Colonic mucosa (tissue), 4 donors: ENCODE measurements at places on chromosomes 16 and 17.

GRCh38 chr17:29855686-29856085 lies 74.3 kb downstream of the SSH2 start:
- DNase-seq: no peak

GRCh38 chr17:34634551-34635160 lies 55.3 kb downstream of the TMEM132E start:
- no peak for DNase-seq

DNA sequence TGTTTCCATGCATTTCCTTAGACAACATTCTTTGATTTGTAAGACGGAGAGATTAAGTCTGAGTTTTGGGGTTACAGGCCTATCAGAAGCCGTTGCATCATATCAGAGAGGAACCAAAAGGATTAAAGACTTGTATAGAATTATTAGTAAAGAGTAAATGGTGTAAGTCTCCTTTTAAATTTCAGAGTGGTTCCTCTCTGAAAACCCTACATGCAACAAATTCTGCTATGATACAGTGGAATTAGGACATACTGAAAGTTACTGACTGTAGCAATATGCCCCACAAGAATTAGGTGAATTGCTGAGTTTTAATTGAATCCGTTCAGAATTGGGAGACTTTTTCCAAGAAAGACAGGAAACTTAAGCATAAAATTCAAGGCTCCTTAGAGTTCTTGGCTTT lies 221.6 kb downstream of the FTO start:
- no peak for DNase-seq

DNA sequence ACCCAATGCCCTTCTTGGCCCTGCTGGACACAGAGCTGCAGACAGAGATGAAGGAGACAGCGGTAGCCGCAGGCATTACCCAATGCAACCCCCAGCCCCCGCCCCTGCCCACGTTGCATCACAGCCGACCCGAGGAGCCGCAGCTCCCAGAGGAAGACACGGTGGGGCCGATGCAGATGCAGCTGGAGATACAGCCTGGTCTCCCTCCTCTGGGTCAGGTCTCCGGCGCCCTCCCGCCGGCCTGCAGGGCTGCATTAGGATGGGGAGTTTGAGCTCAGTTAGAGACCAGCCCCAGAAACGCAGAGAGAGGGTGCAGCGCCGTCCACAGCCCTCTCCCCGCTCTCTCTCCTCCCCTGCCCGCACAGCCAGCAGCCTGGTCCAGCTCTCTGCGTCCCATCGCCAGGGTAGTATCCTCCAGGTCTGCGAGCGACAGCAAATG lies 19.4 kb upstream of the UBE2I start:
- DNase-seq: no peak

DNA sequence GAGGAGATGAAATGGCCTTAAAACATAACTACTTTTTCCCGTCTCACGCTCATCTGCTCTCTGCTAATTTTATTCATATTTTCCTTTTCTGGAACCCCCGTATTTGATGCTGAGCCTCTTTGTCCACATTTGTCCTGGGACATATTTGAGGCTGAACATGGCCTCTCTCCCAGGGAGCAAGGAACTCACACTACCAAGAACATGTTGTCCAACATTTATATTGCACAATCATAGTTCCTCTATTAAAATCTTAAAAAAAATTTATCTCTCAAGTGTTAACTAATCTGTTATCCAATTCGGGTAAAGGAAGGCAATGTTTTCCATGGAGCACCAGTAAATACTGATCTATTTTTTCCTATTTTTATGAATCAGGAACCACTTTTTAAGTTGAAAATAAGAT lies 60.2 kb downstream of the CMC2 start:
- no peak for DNase-seq

GRCh38 chr17:51427323-51427811 lies 167.0 kb downstream of the UTP18 start:
- DNase-seq: no peak

DNA sequence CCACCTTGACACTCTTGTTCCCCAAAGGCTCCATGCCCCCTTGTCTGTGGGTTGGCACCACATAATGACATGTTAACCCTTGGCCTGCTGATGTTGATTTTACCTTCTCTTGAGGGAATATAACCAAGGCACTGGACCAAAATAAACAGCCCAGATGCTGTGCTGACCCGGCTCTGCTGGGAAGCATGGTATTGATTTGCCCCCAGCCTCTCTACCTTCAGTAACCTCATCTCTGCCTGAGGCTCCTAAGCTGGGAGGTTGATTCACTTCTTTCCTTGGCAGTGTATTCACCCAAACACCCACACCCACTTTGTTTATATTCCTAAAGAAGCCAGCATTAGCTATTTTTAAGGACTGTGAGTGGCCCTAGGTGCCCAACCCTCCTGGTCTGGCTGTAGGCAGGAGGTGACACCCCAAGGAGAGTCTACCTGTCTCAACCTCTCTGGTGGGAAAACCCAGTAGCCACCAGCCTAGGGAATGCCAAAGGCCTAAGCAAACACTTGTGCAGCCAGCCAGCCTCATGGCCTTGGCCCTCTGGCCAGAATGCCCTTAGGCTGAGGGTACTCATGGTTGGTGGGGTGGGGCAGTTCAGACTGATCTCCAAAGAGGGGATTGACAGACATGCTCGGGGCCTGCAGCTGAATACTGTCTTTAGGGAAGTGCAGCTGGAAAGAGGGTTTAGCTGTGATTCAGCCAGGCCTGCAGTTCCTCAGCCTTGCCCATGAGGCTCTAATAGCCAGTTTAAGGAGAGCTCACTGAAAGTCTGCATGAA lies 42.7 kb downstream of the GNAO1 start:
- DNase-seq: no peak

DNA sequence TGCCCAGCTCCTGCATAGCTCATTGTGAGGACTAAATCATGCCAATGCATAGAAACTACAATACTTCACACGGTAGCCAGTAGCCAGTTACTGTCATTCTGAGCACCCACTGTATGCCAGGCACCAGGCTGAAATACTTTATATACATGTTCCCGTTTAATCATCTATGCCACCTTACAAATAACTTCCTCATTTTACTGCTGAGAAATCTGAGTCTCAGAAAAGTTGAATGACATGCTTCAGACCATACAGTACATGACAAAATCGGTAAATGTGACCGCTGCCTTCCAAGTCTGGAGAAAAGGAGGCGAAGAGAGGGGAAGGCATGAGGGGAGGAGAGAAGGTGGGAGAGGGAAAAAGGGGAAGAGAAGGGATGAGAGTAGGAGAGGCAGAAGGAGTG lies 9.2 kb upstream of the TLCD3B start:
- DNase-seq: no peak

DNA sequence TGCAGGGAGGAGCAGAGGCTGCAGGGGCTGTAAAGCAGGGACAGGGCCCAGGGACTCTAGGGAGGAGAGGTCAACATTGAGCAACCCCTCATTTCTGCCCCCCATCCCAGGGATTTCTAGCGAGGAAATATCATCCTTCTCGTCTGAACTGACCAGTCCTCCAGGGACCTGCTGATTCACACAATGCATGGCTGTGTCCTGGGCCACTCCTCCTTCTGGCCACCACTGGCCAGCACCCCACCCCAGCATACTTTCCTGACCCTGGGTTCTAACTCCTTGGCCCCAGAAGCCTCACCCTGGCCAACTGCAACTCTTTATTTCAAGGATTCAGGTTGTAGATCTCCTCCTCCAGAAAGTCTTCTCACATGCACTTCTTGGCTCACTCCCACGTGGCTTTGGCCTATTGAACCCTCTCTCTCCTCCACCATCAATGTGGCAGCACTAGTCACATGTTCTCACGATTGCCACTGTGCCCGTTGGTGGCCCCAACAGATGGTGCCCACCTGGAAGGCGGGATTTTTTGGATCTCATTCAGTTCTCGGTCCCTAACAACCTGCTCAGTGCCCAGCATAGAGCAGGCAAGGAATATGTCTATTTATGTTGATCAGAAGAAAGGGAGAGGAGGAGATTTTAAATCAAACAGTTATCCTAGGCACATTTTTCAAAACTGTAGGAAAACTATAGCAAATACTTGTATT lies 41.5 kb downstream of the CUEDC1 start:
- no peak for DNase-seq

- no peak for DNase-seq
Observed at GRCh38 chr17:47728214-47728877, 4.7 kb upstream of the TBX21 start.

DNA sequence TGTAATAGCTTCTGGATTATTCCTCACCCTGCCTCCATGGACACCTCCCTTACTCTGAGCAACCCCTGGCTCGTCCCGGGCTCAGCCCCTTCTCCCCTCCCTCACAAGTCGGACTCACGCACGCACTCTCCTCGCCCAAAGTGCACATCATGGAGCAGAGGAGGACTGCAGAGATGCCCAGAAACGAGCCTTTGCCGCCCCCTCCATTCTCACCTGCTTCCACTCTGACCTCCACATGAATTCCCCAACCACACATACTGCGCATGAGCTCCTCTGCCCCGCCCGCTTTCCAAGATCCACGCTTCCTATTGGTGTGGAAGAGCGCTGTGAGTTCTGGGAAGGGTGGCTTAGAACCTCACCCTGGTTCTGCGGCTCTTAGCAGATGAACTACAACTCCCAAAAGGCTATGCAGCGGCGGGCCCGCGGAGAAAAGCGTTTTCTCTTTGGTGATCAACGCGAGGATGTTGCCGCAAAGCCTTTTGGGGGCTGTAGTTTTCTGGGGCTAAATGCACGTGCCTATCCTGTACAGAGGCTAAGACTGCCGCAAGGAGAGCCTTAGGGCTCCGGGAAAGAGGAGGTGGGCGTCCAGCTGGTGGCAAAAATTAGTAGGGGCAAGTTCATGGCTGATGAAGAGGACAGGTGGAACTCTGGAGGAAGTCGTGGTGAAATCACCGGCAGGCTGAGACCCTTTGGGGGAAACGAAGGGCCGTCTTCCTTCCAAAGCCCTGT lies at the start of gene PHB1:
PHB1 (minus strand) TSS at position 261 of the 729 bp plus-strand sequence. CDS start 1,618 bp downstream, outside the sequence.
- peak; percentile 98 for DNase-seq

- no peak for DNase-seq
Observed at GRCh38 chr17:18235743-18236256, 10.4 kb downstream of the LLGL1 start.

DNA sequence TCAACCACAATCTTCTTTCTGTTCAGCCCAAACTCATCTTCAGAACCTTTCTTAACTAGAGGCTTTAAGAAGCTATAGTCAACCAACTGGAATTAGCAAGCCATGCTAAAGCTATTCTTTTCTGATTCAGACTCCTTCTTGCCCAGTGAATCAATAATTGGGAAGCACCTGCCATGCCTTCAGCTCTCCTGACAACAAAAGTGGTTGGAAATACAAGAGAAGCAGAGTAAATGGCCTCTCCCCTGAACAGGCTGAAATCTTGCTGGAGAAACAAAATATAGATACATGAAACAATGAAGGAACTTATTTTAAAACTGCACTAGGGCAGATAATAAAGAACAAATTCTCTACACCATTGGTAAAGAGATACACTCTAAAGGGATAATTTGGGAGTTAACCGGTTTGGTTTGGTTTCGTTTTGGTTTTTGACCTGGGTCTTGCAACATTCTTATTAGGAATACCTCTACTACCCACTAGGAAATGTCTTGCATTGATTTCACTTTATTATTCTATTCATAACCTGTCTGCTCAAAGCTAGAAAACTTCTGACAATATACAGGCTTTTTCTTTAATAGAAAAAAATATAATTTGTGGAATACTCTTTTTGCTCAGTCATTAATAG lies 173.6 kb upstream of the DYNLRB2 start:
- no peak for DNase-seq

DNA sequence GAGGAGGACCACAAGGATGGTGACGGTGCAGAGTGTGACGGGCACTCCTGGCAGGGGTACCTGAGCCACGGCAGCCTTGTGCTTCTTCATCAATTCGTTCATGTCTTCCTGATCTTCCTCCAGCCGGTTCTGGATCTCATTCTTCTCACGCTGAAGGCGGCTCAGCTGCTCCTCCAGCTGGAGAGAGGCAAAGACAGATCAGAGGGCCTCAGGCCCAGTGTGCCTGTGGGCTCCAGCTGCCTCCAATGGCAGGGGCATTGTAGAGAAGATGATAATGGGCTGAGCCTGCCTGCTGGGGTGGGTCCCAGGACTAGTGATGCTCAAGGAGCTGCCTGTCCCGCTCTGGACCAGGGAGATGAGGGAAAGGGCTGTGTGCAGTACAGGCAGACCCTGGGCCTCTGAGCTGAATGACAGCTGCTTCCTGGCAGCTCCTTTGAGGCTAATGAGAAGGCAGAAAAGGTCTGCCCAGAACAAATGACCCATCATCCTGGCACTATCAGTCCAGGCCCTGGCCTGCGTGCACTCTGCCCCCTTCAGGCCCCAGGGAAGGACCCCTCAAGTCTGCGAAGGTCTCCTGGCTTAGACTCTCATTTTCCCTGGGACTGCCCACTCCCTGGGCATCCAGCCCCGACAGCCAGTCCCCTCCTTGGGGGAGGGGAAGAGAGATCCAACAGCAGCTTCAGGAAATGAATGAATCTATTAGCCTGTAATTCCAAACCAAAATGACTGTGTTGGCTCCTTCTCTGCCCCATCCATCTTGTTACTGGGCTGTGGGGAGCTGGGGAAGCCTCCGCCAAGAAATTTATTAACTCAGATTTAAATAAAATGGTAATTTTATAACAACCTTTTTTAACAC lies 48.0 kb downstream of the PIPOX start:
- no peak for DNase-seq

GRCh38 chr17:2849327-2849670 lies 53.1 kb downstream of the RAP1GAP2 start:
- DNase-seq: no peak
